MCF 10A (cell line): ENCODE measurements at places on chromosomes 12 and 14. TPM values are rescaled to one million over a fixed set of nuclear protein-coding genes. Genes with fewer than 3 reads are reported as not detected.

Gene SSPN
- total RNA-seq, result 0.17 and 0.21 TPM in 2 replicates

Gene WSCD2
- total RNA-seq, result not detected in 2 replicates

DNA sequence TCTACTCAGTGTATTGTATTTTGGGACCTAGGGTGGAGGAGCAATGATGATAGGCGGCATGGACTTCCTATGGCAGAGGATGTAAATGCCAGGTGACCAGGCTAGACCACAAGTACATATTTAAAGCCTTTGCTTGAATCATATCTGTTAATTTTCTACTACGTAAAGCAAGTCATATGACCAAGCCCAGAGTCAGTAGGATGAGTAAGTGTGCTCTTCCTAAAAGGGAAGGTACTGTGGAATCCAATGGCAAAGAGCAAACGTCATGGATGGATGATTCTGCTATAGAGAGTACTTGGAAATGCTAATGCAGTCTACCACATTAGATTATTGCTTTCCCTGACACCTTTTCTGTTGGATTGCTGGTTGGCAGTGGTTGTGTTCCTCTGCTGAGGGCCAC is 16.8 kb downstream of the GPATCH2L start:
- DNase-seq, result no peak
- peaks cover 62% of the 10 kb centered on the region for H3K36me3 ChIP-seq
- H3K27me3 ChIP-seq, result no peaks in the 10 kb centered on the region
- no peak overlapping the region for H3K4me3 ChIP-seq
- H3K4me1 ChIP-seq, result peaks cover 3% of the 10 kb centered on the region

DNA sequence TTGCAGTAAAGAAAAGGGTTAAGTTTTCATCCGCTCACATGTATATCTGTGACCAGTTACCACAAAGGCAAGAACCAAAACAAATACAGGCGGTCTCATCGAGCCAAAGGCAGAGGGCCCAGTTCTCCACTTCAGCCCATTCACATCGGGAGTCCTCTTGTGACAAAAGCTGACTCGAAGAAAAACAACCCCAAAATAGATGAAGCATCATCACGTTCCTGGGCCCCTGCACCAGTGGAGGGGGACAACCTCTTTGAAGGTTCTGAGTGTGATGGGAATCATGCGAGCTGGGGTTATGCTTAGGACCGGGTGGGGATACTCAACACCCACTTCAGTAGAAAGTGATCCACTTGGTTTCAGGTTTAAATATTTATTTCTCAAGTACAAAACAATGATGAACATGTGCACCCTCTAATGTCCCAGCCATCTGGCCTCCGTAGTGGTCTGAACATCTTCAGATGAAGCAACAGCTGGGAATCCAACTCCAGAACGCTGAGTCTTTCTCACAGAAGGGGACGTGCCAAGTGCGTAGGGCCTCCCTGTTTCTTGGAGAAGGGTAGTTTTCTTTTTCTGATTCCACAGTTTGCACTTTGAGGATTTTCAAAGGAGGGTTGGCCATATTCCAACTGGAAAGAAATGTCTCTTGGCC is 8.4 kb downstream of the GSC start:
- no peak for DNase-seq
- H3K27me3 ChIP-seq, result peaks cover 26% of the 10 kb centered on the region
- H3K27ac ChIP-seq, result no peak overlapping the region
- H3K36me3 ChIP-seq, result no peaks in the 10 kb centered on the region
- no peaks in the 10 kb centered on the region for H3K4me1 ChIP-seq

DNA sequence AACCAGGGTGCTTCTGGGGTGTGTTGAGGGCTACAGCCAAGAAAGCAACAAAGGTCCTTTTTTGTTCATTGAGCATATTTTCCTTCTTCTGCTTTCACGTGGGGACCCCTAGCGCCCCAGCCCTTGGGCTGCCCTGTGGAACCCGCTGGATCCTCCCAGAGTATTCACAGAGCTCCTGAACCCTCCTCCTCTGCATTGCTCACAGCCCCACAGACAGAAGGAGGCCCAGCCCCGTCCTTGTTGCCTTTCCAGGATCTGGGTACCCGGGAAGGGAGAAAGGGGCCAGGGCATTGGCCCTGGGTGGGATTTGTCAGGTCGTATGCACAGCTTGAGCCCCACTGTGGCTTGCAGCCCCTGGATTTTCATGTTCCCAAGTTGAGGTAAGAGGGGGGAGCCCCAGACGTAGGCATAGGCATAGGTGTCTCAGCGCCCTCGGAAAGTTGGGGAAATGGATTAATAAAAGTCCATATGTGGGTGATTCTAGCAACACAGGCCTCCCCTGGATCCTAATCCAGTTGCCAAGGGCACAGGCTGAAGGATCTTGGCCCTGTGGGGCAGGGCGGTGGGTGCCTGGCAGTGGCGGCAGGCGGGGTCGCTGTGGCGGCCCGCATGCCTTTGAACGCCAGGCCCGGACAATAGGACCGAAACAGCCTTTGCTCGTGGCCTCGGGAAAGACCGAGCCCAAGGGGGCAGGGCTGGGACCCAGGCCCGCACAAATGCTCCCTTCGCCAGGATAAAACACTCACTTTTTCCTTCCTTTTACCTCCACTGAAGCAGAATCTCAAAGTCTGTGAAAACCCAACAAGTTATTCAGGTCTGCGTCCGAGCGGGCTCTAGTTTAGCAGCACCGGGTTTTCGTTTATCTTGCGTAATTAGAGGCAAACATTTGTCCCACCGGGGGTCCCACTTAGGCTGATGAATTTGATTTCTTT is 3.0 kb upstream of the HOXC10 start:
- no peak overlapping the region for H3K4me3 ChIP-seq
- DNase-seq, result no peak
- H3K4me1 ChIP-seq, result no peaks in the 10 kb centered on the region

GRCh38 chr12:115455268-115455681 is 771.3 kb upstream of the TBX3 start:
- H3K27ac ChIP-seq, result no peak overlapping the region
- H3K4me1 ChIP-seq, result no peaks in the 10 kb centered on the region
- H3K36me3 ChIP-seq, result no peaks in the 10 kb centered on the region
- no peak for DNase-seq

- no peak overlapping the region for H3K4me3 ChIP-seq
- peaks cover 12% of the 10 kb centered on the region for H3K27me3 ChIP-seq
- no peak for DNase-seq
- no peak overlapping the region for H3K27ac ChIP-seq
- no peaks in the 10 kb centered on the region for H3K4me1 ChIP-seq
Measured at GRCh38 chr12:2256453-2256852, 203.7 kb downstream of the CACNA1C start.
